ENCODE measurements at places on chromosomes 3 and 15.

DNA sequence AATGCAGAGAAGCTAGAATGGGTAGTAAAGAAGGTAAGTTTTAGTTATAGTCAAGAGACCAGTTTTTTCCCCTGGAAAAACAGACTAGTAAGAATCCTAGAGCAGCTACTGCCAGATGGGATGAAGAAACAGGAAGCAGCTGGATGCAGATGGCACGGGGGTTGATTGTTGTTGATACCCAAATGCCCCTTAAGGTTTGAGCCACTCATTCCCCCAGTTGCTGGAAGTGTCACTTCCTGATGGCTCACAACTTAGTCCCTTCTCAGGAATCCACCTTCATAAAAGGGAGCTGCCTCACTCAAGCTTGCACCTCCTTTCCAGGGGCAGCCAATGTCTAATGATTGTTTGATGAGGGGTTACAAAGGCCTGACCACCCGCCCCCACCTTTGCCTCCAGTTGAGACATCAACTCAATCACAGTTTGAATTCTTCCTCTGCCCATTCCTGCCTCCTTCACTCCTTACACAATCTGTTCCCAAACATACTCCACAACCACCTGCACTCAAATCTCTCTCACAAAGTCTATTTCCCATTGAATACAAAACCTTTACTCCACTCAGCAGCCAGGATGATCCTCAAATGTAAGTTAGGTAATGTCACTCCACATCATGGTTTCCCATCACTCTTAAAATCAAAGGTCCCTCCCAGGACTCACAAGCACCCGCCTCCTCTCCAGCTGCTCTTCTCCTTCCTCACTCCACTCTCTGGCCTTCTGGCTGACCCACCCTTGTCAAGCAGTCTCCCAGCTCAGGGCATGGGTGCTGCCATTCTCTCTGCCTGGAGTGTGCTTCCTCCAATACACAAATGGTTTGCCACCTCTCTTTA is 450.1 kb upstream of the THBS1 start:
- no peak for DNase-seq

GRCh38 chr3:37183976-37184375 is 9.6 kb upstream of the LRRFIP2 start:
- no peak for DNase-seq

DNA sequence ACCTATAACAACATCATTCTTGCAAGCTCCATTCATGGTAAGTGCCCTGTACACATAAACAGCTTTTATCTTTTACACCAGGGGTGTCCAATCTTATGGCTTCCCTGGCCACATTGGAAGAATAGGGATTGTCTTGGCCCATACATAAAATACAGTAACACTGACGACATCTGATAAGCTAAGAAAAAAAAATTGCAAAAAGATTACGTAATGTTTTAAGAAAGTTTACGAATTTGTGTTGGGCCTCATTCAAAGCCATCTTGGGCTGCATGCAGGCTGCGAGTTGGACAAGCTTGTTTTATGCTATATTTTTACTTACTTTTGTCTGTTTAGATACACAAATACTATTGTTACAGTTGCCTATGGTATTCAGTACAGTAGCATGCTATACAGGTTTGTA is 31.6 kb downstream of the ZNF654 start:
- no peak for DNase-seq

- DNase-seq = no peak
Measured at GRCh38 chr3:59115364-59116232, 65.8 kb upstream of the CFAP20DC start.

GRCh38 chr15:49751191-49751590 is 130.3 kb downstream of the DTWD1 start:
- DNase-seq = no peak

All from NCI-H1436 treated with DMSO at 0.1 percent for 48 hours (cell line).